Activated CD8-positive, alpha-beta memory T cell treated with anti-CD3 and anti-CD28 coated beads for 1 hour (primary cell): ENCODE measurements at places on chromosomes 4 and X.
A peak's percentile ranks its signal among the peaks of the same experiment; 100 is the strongest.

- DNase-seq, result no peak
Measured at GRCh38 chr4:53061091-53061850, 199.2 kb downstream of the RASL11B start.

DNA sequence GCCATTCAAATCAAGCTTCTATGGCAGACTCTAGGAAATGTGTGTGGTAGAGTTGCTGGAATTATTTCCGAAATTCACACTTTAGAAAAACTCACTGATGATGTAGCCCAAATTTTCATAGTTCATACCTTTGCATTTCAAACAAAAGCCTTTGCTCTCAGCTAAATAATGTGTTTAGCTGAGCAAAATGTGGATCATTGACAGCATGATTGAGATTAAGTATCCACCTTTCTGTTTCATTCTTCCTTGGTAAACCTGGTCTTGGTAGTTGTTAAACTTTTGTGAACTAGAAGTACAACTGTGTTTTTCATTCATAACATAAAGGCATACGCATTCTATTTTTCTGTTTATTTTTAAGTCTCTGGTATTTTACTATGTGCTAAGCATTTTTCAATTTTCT lies 7.2 kb downstream of the PCDH7 start:
- no peak for DNase-seq

- no peak for DNase-seq
Measured at GRCh38 chr4:120466429-120466828, 399.8 kb upstream of the MAD2L1 start.

- DNase-seq, result peak; percentile 42
Measured at GRCh38 chr4:165493359-165493758, 114.6 kb downstream of the CPE start.

- no peak for DNase-seq
Measured at GRCh38 chr4:168496834-168497233, at the start of gene PALLD. Gene PALLD (plus strand): TSS chr4:168497052.

DNA sequence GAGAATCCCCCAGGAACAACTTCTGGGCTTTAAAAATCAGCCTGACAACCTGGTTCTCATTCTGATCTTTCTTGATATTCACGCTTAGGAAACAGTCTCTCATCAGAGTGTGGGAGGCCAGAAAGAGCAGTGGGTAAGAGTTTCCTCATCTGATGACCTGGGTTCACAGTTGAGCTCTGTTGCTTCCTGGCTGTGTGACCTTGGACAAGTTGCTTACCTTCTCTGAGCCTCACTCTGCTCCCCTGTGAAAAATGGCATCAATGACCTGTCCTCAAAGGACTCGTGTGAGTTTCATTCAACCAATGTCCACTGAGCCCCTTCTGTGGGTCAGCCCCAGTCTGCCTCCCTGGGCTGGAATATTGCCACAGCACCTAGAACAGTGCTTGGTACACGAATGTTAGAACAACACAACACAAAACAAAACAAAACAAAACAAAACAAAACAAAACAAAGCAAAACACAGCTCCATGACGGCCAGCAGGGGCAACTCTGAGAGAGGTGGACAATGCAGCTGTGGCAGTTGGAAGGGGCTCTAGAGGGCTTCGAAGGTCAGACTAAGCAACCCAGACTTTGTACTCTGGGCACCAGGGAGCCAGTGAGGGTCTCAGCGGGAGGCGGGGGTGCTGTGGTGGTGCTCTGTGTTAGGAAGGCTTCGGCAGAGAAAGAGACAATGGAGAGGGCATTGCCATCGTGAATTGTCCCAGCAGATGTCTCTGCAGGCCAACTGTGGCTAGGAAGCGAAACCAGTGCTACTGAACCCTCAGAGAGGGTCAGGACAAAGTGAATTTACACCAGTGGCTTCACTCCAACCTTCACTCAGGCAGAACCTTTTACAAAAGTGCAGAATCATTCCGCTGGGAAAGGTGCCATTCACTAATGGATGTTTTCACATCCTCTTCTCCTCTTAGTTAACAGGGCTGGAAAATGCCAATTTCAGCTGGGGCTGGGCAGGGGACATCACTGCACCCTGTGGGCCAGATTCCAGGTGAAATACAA lies 14.3 kb upstream of the C4orf50 start:
- no peak for DNase-seq

DNA sequence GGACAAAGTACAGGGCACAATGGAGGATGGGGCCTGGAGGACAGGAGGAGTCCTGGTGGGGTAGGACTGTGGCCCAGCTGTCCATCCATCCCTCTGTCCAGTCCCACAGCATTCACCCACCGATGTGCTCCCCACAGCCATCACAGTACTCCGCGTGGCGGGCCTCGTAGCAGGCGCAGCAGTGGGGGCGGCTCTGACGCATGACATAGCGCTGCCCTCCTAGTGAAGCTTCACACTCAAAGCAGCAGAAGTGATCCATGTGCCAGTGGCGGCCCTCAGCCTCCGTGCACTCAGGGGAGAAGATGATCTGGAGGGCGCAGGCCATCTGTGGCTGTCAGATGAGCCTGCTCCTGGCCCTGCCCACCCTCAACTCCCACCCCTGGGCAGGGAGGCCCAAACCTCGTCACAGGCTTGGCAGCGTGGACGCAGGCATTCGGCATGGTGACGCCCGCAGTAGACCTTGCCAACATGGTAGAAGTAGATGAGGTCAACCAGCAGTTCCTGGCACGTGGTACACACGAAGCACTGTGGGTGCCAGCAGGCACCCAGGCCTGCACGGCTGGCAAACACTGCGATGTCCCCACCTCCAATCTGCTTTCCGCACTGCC lies 6.3 kb downstream of the PLP2 start:
- DNase-seq, result no peak

DNA sequence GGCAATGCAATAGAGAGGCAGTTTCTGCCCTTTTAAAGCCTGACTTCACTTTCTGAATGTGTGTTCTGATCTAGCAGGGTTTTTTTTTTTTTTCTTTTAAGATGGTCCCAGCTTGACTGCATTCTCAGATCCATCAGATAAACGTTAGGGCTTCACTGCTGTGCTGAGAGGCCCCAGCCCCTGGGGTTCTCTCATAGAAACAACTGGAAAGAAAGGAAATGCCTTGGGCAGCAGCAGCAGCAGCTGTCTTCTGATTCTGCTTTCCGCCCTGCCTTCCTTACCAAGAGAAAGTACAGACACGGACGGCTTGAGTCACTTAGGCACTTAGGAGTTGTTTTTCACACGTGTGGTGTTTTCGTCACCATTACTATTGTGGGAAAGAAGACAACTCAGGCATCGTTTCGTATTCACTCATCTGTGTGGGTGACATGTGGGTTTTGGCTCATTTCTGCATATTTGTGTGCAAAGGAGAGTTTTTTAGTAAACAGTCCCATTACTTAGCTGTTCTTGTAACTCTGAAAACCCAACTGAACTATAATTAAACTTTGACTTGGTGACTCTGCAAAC lies 172.0 kb downstream of the PTTG2 start:
- DNase-seq, result peak; percentile 21

- DNase-seq, result no peak
Measured at GRCh38 chr4:155658681-155659064, 8.0 kb upstream of the GUCY1A1 start.

DNA sequence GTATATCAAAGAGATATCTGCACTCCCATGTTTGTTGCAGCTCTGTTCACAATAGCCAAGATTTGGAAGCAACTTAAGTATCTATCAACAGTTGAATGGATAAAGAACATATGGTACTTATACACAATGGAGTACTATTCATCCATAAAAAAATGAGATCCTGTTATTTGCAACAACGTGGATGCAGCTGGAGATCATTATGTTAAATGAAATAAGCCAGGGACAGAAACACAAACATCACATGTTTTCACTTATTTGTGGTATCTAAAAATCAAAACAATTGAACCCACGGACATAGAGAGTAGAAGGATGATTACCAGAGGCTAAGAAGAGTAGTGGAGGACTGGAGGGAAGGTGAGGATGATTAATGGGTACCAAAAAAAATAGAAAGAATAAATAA lies 14.2 kb downstream of the IQCM start:
- DNase-seq, result no peak

GRCh38 chr4:109113521-109113920 lies 188.9 kb downstream of the COL25A1 start:
- no peak for DNase-seq

DNA sequence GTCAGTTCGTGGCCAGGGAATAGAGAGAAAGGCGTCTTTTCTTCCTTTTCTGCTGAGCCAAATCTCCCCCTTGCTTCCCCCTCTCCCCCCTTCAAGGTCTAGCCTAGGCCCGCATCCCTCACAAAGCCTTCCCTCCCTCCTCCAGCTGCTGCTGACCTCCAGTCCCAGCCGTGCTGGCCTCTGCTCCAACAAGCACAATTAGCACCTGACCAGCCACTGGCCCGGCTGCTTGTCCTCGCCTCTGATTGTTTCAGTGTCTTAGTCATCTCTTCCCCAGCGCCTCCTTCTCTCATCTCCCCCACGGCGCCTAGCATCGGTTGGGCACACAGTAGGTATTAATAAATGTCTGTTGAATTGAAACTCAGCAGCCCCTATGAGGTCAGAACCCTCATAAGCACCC lies 4.2 kb downstream of the ELF4 start:
- DNase-seq, result no peak

GRCh38 chr4:95362906-95363558 lies 185.7 kb downstream of the UNC5C start:
- no peak for DNase-seq
